ENCODE measurements at places on chromosomes 6 and 20.
A peak's percentile ranks its signal among the peaks of the same experiment; 100 is the strongest.

GRCh38 chr20:4550740-4551139 lies 171.0 kb upstream of the PRND start:
- no peak for DNase-seq

DNA sequence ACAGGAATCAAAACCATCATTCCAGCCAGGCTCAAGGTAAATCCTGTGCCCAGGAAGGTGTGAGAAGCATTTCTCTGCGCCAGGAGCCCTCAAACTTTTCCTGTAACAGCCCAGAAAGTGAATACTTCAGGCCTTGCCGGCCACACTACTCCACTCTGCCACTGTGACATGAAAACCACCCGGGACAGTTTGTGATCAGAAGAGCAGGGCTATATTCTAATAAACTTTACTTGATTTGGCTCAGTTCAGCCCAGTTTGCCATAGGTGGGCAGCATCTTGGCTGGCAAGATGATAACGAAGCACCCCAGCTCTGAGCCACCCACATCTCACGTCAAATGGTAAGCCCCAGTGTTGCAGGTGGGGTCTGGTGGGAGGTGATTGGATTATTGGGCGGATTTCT lies 249.4 kb downstream of the DLL1 start:
- DNase-seq, result no peak

GRCh38 chr6:9116026-9116425 lies 680.7 kb upstream of the SLC35B3 start:
- DNase-seq, result no peak

DNA sequence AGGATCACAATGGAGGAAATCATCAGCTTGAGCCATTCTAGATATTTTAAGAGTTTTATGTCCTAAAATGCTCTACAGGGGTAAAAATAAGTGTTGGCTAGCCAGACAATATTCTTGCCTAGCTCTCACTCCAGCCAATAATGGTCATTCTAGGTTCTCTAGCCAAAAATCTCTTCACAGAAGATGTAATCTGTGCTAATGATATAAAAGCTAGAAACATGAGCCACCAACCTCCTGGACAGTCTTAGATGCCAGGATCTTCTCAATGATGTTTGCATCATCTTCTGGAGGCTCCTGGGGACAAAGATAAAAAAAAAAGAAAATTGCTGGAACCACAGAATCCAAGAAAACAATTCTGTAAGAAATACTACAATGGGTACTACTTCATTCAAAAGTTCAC lies 119.1 kb downstream of the CHD6 start:
- DNase-seq, result no peak

DNA sequence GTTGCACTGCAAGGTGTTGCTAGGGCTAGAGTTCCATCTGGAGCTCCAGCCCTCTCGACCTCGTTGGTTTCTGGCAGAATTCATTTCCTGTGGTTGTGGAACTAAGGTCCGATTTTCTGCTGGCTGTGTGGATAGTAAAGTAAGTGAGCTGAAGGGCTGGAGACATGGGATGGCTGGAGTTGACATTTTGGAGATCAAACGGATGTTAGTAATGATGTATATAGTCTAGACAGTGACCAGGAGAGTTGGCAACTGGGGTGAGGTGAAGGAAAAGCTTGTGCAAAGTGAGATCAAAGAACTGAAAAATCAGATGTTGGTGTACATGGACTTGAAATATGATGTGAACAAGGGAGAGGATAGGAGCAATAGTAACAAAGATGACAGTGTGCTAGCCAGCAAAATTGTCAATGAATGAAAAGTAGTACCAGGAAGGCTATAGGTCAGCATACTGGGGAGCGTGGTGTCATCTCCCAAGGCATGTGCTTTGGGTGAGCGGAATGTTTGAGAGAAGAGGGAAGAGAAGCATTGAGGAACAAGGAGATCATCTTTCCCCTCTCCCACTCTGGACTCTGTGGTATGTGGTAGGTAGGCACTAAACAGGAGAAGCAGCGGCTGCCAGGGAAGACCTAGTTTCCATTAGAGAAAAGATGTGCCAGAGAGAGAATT lies 7.8 kb downstream of the QRSL1 start:
- no peak for DNase-seq

- no peak for DNase-seq
Measured at GRCh38 chr6:105779110-105779509, 307.0 kb upstream of the PRDM1 start.

DNA sequence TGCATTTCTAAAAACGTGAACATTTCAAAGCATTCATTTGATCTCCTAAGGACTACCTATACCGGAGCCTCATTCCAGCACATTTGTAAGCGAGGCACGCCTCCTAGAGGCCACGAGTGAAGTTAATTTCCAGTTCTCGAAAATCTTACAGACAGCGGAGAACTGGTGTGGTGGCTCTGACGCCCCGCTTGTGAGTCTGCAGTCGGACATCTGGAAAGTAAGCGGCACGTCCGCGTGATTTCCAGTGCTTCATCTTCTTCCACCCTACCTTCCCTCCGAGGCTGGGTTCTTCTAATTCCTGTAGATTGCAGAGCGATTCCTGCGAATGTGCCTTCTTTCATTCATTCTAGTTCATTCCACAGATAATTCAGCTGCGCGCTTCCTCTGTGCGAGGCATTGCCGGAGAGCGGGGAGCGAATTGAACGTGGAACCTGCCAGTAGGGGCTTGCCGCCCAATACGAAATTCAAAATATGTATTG lies 810 bp upstream of the PRIM2 start:
- DNase-seq, result peak; percentile 73

DNA sequence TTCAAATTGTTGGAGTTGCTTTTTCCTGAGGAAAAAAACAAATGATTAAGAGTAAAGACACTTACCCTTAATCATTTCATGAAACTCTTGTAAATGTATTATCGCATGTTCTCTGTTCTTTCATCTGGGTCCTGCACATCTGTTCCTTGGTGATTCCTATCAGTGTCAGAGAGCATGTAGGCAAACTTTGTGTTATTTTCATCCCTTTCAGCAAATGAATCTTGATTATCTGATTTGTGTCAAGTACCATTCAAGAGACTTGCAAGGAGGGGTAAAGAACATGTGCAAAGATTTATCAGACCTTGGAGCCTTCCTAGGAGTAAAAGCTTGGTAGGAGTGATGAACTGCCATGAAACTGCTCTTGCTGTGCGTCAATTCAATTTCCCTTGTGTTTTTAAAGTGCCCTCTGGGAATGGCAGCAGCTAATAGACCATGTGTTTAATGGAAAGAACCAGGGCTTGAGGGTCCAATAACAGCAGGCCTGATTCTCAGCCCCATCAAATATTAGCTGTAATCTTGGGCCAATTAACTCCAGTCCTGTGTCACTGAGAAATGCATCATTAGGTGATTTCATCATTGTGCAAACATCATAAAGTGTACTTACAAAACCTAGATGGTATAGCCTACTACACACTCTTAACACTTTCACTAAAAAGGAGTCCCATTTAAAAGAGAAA lies 118.9 kb upstream of the CEP85L start:
- DNase-seq, result no peak

- no peak for DNase-seq
Measured at GRCh38 chr6:88989215-88989614, 25.8 kb upstream of the RNGTT start.

GRCh38 chr20:10951216-10951615 lies 277.4 kb upstream of the JAG1 start:
- DNase-seq, result no peak

DNA sequence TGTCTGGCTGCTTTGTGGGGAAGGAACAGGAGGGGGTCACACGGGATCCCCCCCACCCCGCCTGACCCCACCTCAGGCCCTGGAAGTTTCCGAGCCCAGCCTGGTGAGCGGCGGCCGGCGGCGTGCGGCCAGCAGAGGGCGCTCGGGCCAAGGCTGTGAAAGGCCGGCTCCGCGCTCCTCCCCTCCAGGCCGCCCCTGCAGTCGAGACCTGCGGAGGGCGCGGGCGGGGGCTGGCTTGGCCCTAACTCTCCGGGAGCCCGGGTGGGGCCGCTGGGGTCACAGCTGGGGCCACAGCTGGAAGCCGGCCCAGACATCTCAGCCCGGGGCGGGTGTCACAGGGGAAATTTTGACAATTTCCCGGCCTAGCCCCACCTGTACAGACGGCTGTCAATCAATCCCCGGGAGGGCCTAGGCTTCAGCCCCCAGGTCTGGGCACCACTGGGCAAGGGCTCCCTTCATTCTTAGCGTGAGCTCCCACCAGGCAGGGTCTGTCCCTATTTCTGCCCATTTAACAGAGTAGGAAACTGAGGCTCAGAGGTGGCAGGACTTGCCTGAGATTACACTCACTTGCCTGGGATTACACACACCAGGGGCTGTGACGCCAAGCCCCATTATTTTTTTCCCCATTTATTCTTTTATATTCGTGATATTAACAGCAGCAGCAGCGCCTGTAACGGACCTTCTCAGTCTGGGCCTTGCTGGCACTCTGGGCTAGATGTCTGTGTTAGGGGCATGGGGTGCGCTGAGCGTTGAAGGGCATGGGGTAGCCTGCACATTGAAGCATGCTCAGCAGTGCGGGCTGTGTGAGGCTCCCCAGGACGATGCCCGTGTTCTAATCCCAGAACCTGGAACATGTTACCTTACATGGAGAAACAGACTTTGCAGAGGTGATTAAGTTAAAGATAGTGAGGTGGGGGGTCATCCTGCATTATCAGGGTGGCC lies 23.0 kb downstream of the ZBP1 start:
- no peak for DNase-seq

GRCh38 chr6:157558487-157559200 lies 177.7 kb downstream of the ZDHHC14 start:
- DNase-seq, result no peak

GRCh38 chr6:54935739-54936138 lies 89.2 kb downstream of the FAM83B start:
- peak; percentile 83 for DNase-seq

DNA sequence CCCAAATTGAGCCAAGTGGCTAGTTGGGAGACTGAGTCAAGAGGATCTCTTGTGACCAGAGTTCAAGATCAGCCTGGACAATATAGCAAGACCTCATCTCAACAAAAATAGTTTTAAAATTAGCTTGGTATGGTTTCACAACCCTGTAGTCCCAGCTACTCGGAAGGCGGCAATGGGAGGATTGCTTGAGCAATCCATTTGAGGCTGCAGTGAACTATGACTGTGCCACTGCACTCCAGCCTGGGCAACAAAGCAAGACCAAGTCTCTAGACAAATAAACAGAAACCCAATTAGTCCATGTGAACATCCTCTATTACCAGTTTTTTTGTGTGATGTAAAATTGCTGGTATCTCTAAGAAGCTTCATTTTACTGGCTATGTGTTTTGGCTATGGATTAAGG lies 106.2 kb downstream of the TULP4 start:
- no peak for DNase-seq

DNA sequence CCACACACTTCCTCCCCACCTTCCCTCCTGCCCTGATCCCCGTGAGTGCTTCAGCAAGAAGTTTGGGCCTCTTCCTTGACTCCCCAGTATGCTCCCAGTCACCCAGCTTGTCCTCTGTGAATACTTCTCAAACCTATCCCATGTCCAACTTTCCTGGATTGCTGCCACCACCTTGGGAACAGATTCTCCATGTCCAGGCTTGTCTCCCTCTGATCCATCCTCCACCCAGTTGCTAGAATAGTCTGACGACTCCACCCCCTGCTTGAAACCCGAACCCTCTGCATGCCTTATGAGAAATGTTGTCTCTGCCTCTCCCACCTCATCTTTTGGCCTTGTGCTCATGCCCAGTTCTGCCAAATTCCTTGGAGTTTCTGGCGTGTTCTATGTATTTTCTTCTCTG lies 108.0 kb downstream of the PPP1R14C start:
- DNase-seq, result no peak

GRCh38 chr6:163709693-163710092 lies 295.2 kb downstream of the QKI start:
- no peak for DNase-seq

GRCh38 chr20:10940941-10941340 lies 267.1 kb upstream of the JAG1 start:
- DNase-seq, result no peak

- no peak for DNase-seq
Measured at GRCh38 chr6:31355583-31355948, 1.4 kb downstream of the HLA-B start.
